ENCODE measurements at places on chromosomes 13 and 19.

DNA sequence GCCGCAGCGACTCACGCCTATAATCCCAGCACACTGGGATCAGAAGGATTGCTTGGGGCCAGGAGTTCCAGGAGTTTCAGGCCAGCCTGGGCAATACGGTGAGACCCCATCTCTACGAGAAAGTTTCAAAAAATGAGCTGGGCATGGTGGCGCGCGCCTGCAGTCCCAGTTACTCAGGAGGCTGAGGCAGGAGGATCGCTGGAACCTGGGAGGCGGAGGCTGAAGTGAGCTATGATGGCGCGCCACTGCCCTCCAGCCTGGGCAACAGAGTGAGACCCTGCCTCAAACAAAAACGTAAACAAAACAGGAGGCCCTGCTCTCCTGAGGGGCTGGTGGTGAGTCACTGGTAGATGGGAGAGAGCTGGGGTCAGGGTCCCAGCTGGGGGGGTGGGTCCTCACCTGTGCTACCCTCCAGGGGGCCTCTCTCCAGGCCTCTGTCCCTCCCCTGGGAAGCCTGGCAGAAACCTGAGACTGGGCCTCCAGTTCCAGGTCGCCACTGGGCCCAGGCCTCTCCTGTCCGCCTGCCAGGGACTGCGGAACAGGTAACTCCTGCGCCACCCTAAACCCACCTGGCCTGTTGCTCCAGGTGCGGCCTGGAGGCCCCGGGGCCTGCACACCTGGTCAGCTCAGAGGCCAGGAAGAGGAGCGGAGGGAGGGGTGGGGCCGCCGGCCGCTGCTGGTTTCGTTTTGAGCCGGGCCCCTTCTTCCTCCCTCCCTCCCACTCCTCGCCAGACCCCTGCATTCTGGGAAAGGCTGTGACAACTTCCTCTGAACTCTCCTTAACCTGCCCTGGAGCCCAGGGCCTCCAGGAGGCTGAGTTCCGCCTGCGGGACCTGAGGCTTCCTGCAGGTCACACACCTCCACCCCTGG is 17.2 kb upstream of the ZBTB7A start:
- DNase-seq: no peak

- DNase-seq: no peak
These were observed 150.2 kb downstream of the DCT start for GRCh38 chr13:94329277-94329676.

- DNase-seq: no peak
These were observed 46.3 kb upstream of the KATNAL1 start for GRCh38 chr13:30353471-30354215.

DNA sequence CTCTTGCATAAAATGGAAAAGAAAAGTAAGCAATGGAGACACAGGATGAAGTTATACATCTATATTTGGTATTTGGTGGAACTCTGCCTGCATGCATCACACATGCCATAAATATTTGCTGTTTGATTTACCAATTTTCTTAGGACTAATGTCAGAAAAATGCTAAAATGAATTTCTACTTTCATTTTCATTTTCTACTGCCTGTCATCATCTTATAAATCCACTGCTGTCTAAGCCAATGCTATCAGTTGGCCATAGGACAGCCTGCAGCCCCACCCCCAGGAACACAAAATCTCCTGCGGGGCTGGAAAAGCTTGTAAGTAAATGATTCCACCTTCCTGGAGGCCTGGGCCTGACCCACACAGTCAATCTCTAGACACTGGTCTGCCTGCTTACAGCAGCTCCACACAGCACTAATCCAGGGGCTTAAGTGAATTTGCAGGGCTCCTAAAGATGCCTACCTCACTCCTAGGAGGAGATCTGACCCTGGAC is 122.0 kb downstream of the ENOX1 start:
- no peak for DNase-seq

DNA sequence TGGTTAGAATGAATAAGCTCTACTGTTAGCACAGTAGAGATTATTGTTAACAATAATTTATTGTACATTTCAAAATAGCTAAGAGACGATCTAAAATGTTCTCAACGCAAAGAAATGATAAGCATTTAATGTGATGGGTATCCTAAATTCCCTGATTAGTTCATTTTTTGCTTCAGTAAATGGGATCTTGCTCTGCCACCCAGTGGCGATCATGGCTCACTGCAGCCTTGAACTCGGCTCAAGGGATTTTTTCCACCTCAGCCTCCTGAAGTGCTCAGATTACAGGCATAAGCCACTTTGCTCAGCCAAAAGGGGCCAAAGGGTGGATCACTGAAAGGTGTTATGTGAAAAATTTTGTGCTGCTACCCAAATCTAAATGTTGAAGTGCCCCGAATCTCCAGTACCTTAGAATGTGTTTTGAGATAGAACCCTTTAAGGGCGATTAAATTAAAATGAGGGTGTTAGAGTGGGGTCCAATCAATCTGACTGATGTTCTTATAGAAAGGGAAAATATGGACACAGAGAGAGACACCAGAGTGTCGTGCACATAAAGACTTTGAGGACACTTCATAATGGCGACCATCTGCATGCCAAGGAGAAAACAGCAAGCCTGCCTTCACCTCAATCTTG is 31.5 kb upstream of the ZNF766 start:
- DNase-seq: peak; percentile 47

GRCh38 chr19:18282788-18283141 is 1.3 kb upstream of the JUND start:
- DNase-seq: peak; percentile 32

GRCh38 chr13:50422181-50423148 is 407.2 kb downstream of the KCNRG start:
- DNase-seq: peak; percentile 6
